ENCODE measurements at places on chromosomes 6 and 20. TPM values are rescaled to one million over a fixed set of nuclear protein-coding genes. Genes with fewer than 3 reads are reported as not detected.

The ABCC10 gene
- 18.3 TPM for total RNA-seq

The CST5 gene
- not detected for total RNA-seq

The WFDC12 gene
- 5.1 TPM for total RNA-seq

The EMILIN3 gene
- 0.12 TPM for total RNA-seq

The CEP162 gene
- 4.5 TPM for total RNA-seq

DNA sequence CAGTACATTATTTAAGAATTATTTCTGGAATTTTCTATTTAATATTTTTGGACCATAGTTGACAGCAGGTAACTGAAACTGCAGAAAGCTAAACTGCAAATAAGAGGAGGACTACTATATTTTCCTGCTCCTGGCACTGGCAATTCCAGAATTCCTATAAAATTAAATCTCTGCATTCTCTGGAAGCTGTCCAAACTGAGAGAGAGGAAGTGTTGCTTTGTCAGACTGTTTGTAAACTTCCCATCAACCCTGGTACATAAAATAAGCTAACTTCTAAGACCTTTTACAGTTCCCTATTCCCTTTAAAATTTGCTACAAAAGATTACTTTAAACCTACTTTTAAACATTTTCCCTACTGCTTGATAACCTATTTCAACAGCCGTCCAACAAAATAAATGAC lies 196.1 kb upstream of the RUNX2 start:
- no peak for ATAC-seq

GRCh38 chr20:54154439-54154838 lies 19.3 kb downstream of the CYP24A1 start:
- ATAC-seq, result no peak

DNA sequence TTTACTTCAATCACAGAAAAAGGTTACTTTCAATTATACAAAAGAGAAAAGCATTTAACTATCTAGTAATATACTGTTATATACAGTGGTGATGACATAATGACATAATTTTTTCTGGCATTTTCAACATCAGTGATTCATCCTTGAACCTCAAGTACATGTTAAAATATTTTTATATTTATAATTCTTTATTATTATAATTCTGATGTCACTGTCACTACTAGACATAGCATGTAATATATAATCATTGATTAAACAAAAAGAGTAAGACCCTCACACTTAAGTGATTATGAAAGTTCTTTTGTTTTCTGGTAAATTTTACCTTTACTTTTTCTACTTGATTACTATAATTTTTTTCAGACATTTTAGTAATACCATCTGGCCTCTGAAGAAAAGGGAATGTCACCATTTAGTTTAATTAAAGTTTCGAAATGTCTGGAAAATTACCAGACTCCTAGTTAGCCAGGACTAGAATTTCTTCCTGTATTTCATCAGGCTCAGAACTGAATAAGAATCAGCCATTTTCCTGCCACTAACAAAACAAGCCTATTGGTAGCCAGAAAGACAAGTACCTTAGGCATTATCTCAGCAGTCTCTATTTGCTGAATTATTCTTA lies 71.5 kb downstream of the FILIP1 start:
- no peak for ATAC-seq

DNA sequence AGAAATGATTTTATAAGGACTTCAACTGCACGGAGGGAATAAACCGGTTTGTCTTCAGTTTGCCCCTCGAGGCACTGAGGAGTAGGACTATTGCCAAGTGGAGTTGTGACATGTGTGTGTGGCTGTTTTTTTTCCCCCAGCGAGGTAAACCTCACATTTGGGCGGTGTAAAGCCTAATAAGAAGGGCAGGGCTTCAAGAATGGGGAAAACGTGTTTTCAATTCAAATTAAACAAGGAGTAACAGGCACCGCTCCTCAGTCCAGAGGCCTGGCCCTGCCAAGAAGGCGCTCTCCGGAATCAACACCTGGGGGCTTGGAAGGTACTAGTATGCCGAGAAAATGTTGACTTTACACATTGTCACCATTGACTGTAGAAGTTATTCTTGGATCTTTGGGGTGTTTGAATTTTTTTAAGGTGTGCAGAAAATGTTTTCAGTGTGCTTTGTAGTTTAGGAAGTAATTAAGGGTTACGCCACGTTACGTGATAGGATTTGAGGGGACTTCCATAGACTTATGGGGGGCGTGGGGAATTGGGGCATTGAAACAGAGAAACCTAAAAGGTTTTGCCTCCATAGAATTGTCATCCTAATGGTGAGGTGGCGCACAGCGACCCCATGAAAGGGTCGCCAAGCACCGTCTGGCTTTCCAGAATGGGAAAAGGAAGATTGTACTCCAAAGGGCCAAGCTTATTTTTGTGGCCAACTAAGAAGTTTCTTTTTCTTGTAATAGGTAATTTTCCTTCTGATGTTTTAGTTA lies 791 bp downstream of the ADGRG6 start:
- peak; percentile 69 for ATAC-seq

GRCh38 chr6:144314003-144314485 lies 28.9 kb downstream of the UTRN start:
- no peak for ATAC-seq

- ATAC-seq, result no peak
Measured at GRCh38 chr6:50062051-50062450, 12.3 kb upstream of the DEFB112 start.

DNA sequence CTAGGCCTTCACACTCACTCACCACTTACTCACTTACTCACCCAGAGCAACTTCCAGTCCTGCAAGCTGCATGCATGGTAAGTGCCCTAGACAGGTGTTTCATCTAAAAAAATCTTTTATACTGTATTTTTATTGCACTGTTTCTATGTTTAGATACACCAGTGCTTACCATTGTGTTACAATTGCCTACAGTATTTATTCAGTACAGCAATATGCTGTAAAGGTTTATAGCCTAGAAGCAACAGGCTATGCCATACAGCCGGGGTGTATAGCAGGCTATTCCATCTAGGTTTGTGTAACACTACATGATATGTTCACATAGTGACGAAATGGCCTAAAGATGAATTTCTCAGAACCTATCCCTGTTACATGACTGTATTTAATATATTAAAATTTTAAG lies 37.1 kb upstream of the KCNK5 start:
- ATAC-seq, result no peak

- ATAC-seq, result no peak
Measured at GRCh38 chr6:11665604-11666326, 112.8 kb downstream of the ADTRP start.

- ATAC-seq, result no peak
Measured at GRCh38 chr6:81105998-81106397, 646.5 kb downstream of the TENT5A start.

GRCh38 chr6:121619987-121620740 lies 184.7 kb downstream of the GJA1 start:
- no peak for ATAC-seq

DNA sequence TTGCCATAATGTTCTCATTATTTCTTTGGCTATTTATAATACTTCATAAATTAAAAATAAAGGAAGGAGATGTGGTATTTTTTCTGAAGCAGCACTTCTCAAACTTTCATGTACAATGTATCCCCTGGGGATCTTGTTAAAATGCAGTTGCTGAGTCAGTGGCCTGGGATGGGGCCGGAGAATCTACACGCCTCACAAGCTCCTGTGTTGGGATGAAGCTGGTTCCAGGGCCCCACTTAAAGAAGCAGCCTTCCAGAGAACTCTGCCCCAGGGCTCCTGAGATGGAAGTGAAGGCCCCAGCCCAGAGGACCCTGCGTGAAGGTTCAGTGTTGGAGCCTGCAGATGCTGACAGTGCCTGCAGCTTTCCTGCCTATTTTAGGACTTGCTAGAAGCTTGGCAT lies 40.1 kb upstream of the SLC23A2 start:
- ATAC-seq, result no peak

GRCh38 chr6:31780507-31781243 lies 3.5 kb upstream of the VWA7 start:
- ATAC-seq, result no peak

- no peak for ATAC-seq
Measured at GRCh38 chr20:4153251-4153650, 137.9 kb upstream of the RNF24 start.

DNA sequence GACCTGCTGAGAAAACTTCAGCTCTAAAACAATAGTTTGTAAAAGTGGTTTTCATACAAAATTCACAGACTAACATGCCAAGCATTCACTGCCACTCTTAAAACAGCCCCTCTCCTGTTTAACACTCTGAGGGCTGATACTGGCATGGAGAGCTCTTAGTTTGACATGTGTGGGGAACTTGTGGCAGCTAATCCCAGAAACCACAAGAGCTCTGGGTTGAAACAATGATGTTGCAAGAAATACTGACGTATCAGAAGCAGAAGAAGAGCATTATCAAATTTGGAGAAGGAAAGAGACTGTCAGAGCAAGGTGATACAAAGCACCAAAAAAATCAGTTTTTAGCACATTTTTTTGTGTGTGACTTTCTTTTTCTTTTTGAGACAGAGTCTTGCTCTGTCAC lies 5.1 kb downstream of the BEND3 start:
- ATAC-seq, result no peak

DNA sequence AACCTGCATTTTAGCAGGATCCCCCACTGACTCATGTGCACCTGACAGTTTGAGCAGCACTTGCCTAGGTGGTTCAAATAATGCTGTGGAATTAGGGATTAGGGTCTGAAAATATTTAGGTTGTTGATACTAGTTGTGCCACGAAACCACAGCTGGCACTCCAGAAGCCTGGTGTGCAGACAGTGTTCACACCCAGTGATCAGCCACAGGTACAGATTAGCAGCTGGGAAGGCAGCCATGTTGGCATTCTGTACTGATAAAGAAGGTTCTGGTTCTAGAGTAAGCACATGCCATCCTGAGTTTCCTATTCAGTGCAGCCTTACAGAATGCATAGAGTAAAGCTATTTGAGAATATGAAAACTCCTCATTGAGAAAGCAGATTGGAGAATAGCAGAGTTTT lies 30.1 kb downstream of the TMEM74B start:
- ATAC-seq, result no peak

- ATAC-seq, result no peak
Measured at GRCh38 chr6:170434117-170434820, 118.8 kb downstream of the PSMB1 start.

DNA sequence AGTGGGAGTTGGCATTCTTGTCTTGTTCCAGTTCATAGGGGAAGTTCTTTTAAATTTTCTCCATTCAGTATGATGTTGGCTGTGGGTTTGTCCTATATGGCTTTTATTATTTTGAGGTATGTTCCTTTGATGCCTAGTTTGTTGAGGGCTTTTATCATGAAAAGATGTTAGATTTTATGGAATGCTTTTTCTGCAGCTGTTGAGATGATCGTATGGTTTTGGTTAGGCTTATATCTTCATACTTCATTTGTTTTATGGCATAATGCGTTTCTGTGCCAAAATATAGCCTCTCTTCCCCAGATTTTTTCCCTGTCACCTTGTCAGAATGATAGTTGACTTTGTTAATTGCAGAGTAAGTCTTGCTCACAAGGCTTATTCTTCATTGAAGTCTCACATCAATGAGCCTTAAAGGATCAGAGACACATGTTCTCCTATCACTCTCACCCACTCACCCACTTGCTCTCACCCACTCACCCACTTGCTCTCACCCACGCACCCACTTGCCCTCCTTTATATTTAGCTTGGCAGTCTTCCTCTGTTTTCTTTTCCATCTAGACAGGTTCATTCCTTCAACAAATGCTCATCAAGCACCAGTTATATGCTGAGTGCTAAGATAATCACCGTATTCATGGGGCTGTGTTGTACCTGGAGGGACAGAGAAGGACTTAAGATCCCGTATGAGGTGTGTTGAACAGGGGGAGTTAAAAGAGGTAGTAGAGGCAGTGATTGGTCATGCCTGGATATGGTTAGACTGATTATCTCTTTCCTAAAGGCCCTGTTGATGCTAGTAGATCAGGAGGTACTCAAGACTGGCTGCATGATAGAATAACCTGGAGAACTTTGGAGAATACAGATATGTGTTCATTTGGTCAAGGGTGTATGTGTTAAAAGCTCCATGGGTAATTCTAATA lies 19.3 kb downstream of the UST start:
- ATAC-seq, result no peak
